NCI-H1694 (cell line): ENCODE measurements at places on chromosomes 4 and X.

DNA sequence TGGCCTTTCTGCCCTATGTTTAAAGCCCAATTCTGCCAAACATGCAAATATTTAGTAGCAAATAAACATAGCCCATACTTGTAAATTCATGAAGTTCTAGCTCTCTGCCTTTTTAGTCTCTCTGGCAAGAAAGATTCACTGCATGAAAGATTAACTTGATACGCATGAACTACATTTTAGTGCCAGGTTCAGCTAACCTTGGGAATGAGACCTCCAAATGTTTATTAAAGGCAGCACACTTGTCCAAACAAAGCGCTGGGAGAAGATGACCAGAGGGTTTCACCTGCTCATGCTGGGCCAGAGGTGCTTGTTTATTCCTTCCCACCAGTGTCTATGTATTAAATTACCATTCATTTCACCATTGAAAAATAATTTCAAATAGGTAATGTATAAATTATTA is 44.5 kb upstream of the IL1RAPL1 start:
- DNase-seq: no peak

GRCh38 chr4:40118861-40119260 is 62.2 kb downstream of the N4BP2 start:
- no peak for DNase-seq

DNA sequence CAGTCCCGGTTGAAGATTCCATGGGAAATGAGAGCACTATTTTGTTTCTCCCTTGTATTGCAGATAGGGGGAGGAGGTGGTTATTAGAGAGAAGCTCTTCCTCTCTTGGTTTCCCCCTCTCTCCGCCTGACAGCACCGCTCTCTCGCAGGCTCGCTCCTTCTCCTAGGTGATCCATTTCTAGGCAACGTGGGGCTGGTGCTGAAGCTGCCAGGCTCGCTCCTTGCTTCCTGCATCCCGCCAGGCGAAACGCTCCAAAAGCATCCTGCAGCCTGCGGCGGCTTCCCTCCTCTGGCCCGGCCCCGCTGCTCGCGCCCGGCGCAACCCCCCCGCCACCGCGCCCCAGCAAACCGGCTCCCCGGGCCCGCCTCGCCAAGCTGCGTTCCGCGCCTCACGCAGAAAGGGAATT is at the start of gene GRID2:
TSS of gene GRID2 (plus strand) at position 346 of the 407 bp plus-strand sequence.
- peak; percentile 28 for DNase-seq

GRCh38 chrX:135275973-135276372 is 24.1 kb downstream of the ETDA start:
- no peak for DNase-seq

GRCh38 chr4:111213531-111213930 is 590.7 kb upstream of the PITX2 start:
- no peak for DNase-seq

DNA sequence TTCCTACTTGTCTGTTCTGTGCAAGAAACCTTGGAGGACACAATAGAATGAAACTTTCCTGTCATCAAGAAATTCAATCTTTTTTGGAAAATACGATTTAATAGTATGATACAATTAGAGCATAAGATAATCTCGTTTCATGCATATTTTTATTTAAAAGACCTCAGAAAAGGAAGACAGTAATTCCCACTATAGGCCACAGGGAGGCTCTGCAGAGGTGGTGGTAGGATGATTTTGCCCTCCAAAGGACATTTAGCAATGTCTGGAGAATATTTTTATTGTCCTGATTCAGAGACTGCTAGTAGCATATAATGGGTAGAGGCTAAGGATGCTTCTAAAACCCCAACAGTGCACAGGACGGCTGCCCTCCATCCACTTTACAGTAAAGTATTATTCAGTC is 68.7 kb downstream of the PAK3 start:
- DNase-seq: peak; percentile 23

DNA sequence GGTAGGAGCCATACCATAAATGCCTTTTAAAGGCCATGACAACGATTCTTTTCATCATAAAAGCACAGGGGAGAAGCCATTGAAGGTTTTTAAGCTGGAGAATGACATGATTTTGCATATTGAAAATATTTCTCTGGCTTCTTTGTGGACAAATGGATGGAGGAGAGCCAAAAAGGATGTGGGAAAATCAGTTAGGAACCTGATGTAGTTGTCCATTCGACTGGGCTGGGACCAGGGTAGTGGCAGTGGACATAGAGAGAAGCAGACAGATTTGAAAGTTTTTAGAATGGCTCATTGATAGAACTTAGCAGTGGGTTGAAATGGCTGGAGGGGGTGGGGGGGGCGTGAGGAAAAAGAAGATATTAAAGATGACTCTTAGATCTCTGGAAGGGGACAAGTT is 19.7 kb upstream of the MSN start:
- DNase-seq: no peak

DNA sequence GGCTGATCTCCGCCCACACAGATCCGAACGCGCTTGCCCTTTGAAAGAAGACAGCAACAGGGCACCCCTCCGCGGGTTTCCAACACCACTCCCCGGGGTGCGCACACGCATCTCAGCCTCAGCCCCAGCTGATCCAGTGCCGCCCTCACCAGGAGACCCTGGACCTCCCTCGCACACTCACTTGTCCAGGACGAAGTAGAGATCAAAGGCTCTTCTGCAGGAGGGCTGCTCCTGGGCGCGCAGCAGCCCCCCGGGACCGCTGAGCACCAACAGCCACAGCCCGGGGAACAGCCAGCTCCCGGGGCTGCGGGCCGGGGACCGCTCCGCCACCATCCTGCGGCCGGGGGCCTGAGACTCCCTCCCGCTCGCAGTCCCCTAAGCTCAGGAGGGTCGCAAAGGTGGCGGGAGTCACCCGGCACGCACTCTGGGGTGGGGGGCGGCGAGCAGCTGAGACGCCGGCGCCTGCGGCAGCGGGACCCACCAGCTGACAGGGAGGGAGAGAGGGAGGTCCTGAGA is 743 bp downstream of the ANTXR2 start:
- no peak for DNase-seq

DNA sequence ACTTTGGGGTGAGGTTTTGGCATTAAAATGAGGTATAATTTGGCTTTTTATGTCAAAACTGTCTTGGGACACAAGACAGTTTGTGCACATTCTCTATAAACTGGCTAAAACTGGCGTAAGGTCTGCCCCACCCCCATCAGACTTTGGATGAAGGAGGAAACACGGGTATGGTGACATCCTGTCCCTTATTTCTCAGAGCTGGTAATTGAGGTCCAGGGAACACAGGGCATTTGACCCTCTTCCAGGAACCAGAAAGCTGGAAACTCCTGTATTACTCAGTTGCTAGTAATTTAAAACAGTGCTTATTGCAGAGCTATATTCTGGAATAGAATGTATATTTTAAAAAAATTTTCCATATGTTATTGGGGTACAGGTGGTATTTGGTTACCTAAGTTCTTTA is 78.8 kb downstream of the SLC16A2 start:
- no peak for DNase-seq

GRCh38 chr4:146029147-146029546 is 90.5 kb upstream of the ZNF827 start:
- no peak for DNase-seq

GRCh38 chr4:77062856-77063255 is 12.9 kb downstream of the CCNI start:
- DNase-seq: no peak

- no peak for DNase-seq
Observed at GRCh38 chr4:83417566-83417965, 38.1 kb downstream of the HELQ start.

DNA sequence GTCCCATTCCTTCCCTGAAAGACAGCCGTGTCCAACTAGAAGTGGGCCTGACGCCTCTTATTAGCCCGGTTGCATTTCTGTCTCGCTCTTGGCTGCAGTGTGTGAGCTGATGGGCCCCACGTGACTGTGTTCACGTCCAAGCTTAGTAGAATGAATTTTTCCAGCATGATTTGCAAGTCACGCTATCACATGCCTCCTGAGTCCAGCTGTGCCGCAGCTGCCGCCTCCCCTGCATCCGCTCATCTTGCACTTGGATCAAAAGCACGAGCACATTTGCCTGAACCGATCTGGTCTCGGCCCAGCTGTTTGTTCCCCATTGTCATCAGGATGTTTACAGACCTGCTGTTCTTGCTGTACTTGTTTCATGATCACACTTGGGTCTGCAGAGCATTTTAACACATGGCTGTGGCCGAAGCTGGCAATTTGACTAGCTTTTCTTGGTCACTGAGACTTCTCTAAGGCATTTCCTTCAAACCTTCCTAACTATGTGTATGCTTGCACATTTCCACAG is 126.5 kb downstream of the KIT start:
- DNase-seq: no peak

DNA sequence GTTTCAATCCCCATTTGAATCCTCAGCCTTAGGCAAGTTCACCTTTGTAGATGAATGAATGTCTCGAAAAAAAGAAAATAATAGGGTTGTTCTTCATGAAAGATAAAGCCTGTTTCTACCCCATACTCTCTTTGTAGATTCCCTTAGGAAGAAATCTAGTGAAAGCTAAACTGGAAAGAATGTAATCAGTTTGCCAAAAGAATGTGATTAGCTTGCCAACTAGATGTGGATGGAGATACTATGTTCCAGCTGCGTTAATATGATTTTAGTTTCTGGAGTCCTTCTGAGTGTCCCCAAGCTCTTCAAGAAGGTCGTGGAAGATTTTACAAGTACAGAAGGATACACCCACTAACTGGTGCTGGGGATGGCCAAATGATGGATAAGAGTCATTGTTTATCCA is 162.3 kb upstream of the EDNRA start:
- DNase-seq: no peak

DNA sequence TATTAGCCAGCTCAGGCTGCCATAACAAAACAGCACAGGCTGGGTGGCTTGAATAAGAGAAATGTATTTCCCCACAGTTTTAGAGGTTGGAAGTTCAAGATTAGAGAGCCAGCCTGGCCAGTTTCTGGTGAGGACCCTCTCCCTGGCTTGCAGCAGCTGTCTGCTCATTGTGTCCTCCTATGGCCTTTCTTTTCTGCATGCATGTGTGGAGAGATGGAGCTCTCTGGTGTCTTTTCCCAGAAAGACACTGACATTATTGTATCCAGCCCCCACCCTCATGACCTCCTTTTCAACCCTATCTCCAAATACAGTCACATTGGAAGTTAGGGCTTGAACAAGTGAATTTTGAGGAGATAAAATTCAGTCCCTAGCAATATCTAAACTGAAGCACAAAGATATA is 263.8 kb upstream of the PABPC4L start:
- DNase-seq: no peak

GRCh38 chr4:155889031-155889793 is 14.3 kb upstream of the TDO2 start:
- DNase-seq: no peak

DNA sequence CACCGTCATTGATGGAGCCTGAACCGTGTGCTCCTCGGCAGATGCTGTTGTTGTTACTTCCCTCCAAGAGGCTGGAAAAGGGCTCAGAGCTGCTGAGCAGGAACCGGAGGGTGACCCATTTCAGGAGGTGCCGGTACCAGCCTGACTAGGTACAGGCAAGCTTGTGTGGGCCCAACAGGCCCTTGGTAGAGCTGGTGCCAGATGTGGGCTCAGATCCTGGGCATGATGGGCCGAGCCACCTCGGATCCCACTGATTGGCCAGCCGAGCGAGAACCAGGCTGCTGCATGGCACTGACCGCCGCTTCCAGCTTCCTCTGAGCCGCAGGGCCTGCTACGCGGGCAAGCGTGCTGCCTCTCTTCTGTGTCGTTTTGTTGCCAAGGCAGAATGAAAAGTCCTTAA is 33.7 kb downstream of the NOP14 start:
- no peak for DNase-seq

DNA sequence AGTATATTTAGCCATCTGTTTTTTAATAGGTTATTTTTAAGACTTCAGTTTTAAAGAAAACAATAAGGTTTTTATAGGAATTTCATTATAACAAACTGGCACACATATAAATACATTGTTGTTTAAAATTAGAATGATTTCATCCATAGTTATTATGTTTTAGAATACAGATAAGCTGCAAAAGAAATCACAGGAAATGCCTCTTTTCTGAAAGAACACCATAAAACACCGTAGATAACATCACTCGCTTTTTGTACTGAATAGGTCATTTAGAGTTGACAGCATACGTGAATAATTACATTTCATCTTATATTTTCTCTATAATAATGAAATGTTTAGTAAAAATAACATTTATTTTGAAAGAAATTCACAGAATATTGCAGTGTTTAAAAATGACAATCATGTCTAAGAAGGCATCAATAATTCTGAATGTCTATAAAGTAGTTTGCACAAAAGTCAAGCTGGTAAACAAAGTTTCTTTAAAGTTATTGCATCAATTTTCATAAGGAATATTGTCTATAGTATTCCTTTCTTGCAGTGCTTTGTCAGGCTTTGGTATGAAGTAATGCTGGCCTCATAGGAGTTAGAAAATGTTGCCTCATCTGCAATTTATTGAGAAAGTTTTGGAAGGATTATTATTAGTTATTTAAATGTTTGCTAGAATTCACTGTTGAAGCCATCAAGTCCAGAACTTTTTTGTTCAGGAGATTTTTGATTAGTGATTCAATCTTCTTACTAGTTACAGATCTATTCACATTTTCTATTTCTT is 17.9 kb upstream of the VEGFC start:
- DNase-seq: no peak

DNA sequence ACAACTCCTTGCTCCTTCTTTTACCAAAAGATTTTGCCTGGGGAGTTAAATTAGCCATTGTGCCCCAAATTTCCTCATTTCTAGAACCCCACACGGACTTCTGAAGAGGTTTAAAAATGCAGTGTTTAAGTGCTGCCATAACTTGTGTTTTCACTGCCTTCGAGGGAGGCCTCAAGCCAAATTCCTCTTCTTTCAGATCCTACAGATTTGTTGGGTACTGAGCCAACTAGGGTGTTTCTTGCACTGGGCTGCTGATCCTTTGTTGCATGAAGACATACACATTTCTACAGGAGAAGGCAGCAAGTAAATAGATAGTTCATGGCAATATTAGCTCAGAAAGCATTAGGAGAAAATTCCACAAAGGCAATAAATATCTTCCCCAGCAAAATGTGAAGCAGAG is 43.8 kb downstream of the GLRA2 start:
- no peak for DNase-seq

- no peak for DNase-seq
Observed at GRCh38 chrX:48523682-48524081, 2.1 kb downstream of the EBP start.

GRCh38 chr4:12122316-12122715 is 693.6 kb upstream of the HS3ST1 start:
- no peak for DNase-seq

- no peak for DNase-seq
Observed at GRCh38 chrX:6849716-6850414, 297.6 kb upstream of the STS start.

- DNase-seq: no peak
Observed at GRCh38 chrX:13087322-13088155, 43.1 kb upstream of the FAM9C start.

- DNase-seq: no peak
Observed at GRCh38 chr4:1852904-1853623, 2.9 kb downstream of the LETM1 start.

GRCh38 chr4:54937501-54937900 is 187.9 kb downstream of the KDR start:
- DNase-seq: no peak

GRCh38 chrX:68978255-68978654 is 149.4 kb downstream of the EFNB1 start:
- no peak for DNase-seq

- DNase-seq: no peak
Observed at GRCh38 chr4:6180841-6181631, 19.3 kb downstream of the JAKMIP1 start.
